Stimulated activated CD8-positive, alpha-beta memory T cell treated with anti-CD3 and anti-CD28 coated beads, Interleukin-7, amount 100 ng/mL, for 24 hours (primary cell): ENCODE measurements at places on chromosomes 2 and 18.

DNA sequence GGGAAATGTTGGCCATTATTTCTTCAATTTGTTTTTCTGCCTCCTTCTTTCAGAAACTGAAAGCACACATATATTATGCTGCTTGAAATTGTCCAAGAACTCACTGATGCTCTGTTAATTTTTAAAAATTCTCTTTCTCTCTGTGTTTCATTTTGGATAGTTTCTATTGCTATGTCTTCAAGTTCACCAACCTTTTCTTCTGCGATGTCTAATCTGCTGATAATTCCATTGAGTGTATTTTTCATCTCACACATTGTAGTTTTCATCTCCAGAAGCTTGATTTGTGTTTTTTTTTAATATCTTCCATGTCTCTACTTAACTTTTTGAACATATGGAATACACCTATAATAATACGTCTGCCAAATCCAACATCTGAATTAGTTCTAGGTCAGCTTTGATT lies 98.1 kb upstream of the TGFA start:
- DNase-seq: no peak

DNA sequence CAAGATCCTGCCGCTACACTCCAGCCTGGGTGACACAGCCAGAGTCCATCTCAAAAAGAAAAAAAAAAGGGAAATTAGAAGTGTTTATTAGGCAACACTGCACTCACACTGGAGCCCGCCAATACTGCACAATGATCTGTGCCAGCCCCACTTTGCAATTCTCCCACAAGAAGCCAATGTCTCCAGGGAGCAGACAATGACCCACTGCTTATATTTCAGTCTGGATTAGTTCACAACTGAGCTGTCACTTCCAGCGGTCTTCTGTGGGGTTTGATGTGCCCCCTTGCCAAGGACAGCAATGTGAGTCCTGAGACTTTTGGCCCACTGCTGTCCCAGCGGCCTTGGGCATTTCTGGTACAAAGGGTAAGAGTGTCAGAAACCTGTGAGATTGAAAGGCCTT lies 85.6 kb upstream of the PPM1B start:
- DNase-seq: no peak

- DNase-seq: no peak
Observed at GRCh38 chr2:95234286-95234785, 27.0 kb downstream of the ZNF892 start.

DNA sequence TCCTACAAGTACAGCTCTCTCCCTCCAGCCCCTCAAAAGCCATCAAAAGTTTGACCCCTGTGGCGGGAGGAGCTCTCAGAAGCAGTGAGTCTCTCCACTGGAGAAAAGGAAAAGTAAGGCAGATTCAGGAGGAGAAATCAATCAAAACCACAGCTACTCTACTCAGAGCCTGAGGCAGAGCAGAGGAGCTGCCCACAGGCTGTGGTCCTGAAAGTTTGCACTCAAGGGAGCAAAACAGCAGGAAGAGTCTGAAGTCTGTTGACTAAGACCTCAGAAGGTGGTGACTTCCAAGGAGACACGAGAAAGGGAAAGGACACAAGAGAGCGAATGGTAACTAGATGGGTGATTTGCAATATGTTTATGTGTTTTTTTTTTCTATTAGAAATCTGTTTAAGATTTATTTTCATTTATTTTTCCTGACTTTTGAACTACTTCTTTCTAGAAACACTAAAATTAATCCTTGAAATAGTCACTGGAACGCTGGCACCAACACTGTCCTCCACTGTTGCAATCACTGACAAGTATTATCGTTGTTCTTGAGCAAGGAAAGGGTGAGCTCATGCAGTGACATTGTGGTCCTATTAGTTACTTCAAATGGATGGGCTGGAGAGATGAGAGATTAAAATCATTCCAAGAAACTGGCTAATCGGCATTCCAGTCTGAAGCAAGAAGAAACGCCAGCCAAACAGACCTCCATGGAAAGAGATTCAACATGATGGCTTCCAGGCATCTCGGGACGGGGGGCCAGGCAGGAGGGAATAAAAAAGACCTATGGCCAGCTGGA lies 35.8 kb downstream of the PID1 start:
- DNase-seq: no peak
